CD8-positive, alpha-beta T cell (primary cell): ENCODE measurements at places on chromosomes 1 and 21.

DNA sequence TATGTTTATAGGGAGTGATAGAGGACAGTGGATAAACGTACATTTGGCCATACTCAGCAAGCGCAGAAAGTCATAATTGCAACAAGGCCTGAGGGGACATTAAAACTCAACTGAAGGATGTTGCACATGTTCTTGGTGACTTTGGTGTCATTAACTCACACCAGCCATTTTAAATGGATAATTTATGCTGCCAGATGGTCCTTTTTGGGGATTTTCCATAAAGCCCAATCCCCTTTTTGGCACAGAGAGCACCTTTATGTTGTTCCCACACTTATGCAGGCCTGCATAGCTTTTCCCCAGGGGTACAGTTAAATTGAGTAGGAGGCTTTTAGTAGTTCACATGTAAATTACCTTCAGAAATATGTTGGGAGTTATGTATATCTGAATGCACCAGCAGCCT is 279.6 kb downstream of the NFIA start:
- DNase-seq: no peak

DNA sequence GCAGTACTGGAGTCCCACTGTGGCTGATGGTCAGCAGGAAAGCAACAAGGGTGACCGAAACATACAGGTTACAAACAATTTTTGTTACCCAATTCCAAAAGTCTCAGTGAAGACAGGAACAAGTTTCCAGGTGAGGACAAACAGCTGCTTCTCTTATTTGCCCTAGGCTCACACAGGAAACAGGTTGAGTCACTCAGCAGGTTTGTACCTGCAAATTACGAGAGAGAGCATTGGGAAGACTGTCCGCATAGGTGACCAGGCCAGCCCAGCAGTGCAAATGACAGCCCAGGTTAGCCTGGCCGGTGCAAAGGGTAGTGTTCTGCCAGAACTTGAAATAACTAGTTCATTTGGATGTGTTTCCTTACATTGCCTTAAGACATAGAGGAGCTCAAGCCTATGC is 40.0 kb upstream of the DSCAM start:
- no peak for DNase-seq

DNA sequence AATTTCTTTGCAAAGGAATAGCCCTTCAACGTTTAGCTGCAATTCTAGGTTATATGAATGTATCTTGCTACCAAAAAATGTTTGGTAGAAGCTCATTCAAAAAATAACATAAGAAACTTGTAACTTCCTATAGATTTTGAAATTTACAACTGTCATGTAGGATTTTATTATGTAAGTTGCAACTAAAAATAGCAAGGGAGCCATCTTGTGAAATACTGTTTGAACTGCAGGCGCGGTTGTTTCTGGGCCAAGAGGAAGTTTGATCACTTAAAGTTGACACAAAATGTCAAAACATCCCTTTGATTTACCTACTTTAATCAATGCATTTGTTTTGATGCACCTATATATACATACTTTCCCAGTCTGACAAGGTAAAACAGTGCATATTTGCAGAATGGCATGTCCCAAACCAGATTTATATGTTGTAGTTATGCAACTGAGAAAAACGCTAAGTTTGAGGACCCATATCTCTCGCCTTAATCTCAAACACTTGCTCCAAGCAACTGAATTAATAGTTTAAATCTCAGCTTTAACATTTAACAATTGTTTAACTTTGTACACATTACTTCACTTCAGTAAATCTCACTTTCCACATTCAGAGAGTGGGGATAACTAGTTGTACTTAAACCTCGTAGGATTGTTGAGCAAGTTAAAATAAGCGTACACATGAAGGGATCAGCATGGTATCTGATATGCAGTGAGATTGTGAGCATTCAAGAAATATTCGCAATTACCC is 63.9 kb downstream of the KCNK2 start:
- no peak for DNase-seq

- DNase-seq: peak; percentile 67
Measured at GRCh38 chr1:180190091-180190490, 35.4 kb downstream of the QSOX1 start.

GRCh38 chr1:206895325-206895724 is 1.9 kb upstream of the IL24 start:
- DNase-seq: no peak

- no peak for DNase-seq
Measured at GRCh38 chr1:13881385-13882088, 181.5 kb downstream of the PRDM2 start.

- no peak for DNase-seq
Measured at GRCh38 chr1:238552271-238552670, 661.5 kb upstream of the ZP4 start.
